ENCODE measurements at places on chromosomes 11 and 22.

- no peak for DNase-seq
Observed at GRCh38 chr11:69962152-69962551, 116.0 kb upstream of the ANO1 start.

DNA sequence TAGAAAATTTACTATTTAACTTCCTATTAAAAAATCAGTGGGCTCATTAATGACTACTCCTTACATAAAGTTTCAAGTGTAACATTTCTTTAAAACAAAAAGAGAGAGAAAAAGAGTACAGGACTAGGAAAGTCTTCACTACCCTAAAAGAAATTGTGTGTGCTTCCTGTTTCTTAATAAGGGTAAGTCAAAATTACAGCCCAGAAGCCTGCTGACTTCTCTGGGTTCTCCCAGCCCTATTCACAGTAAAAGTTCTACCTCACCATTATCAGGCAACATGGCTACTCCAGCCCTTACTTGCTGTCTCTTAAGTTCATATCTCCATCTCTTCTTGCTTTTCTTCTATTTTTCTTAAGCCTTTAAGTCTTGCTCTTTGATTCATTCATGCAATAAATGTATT lies 20.3 kb upstream of the ZC3H12C start:
- no peak for DNase-seq

GRCh38 chr11:119780222-119780953 lies 51.4 kb upstream of the NECTIN1 start:
- no peak for DNase-seq

DNA sequence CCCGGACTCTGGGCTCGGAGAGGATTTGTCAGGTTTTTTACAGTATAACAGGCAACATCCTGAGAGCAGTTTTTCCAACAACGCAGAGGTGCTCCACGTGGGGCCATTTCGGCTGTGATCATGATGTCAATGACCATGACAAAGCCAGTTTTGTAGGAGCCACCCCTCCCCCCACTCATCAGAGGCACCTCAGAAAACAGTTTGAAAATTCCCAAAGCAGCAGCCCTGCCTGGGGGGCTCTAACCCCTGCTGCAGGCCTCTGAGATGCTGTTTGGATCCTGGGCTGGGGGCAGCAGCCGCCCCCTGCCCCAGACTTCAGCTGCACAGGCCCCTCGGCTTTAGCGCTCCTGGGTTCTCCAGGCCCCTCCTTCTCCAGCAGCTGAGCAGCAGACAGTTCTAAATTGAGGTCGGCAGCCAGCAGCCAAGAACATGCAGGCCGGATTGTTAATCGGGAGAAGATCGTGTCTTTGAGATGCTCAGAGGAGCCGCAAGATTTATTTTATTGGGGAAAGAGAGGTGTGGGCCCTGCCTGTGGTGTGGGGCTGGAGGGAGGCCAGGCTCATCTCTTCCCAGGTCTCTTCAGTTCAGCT lies 19.4 kb downstream of the NFAM1 start:
- no peak for DNase-seq

DNA sequence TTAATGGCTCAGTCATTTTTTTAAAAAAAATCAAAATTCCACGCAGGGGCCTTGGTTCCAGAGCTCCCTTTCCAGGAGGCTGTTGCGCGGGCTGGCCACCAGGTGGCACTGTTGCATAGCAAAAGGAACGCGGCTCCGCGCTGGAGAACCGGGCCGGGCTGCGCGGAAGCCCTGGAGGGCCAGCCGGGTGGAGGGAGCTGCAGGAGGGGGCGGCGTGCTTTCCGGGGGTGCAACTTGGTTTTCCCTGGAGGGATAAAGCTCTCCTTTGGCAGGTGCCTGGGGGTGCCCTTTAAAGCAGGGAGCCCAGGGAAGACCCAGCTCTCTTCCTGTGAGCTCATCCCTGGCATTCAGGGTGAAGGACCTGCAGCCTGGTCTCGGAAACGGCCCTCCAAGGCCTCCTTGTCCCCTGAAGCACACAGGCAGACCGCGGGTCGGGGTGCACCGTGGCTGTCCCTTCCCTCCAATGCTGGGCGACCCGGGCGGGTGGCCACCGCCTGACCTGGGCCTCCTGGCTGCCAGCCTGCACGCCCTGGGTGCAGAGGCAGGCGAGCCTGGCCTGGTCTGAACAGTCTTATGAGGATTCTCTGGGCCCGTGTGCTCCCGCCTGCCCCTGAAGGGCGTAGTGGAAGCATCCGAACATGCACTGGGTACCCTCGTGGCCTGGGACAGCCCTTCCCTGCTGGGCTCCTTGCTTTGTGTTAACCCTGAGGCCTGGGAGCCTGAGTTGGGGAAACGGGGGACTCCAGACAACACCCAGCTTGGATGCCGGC lies 23.4 kb downstream of the KRTAP5-5 start:
- peak; percentile 49 for DNase-seq

DNA sequence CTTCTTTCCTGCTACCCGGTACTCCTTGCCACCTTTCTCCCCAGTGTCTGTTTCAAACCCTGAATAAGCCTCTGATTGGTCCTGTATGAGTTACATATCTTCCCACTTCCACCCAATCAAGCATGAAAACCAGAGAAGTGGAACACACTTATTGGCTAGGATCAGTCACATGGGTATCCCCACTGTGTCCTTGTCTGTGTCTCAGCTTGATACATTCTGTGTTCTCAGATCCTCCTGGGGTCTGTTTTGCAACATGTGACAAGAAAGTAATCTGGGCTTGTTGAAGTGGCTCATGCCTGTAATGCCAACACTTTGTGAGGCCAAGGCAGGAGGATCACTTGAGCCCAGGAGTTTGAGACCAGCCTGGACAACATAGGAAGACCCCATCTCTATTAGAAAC lies 23.9 kb downstream of the MCHR1 start:
- DNase-seq: no peak
